CD4-positive, alpha-beta T cell (primary cell): ENCODE measurements at places on chromosomes 2 and 18. TPM values are rescaled to one million over a fixed set of nuclear protein-coding genes. Genes with fewer than 3 reads are reported as not detected.

DNA sequence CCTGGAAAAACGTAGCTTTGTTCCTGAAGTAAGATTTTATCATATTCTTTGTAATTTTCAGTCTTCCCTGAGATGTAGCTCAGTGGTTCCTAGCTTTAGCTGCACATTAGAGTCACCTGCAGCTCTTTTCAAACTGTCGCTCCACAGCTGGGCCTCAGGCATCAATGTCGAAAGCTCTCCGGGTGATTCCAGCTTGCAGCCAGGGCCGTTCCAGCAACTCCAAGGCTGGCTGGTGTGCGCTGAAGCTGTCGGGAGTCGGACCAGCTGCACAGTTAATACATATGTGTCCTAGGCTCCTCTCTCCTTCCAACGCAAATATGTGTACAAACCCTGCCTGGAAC, 609 bp upstream of the ZNF2 start:
- no peaks in the 10 kb centered on the region for H3K27me3 ChIP-seq
- H3K36me3 ChIP-seq = no peaks in the 10 kb centered on the region
- H3K27ac ChIP-seq = peak overlapping the region; percentile 92
- no peak for DNase-seq
- H3K4me3 ChIP-seq = peak overlapping the region; percentile 97

GRCh38 chr2:181441670-181442069, 15.5 kb upstream of the ITGA4 start:
- no peaks in the 10 kb centered on the region for H3K36me3 ChIP-seq
- H3K27ac ChIP-seq = no peak overlapping the region
- no peaks in the 10 kb centered on the region for H3K4me1 ChIP-seq
- DNase-seq = no peak
- no peaks in the 10 kb centered on the region for H3K27me3 ChIP-seq

- H3K36me3 ChIP-seq = no peaks in the 10 kb centered on the region
- peaks cover 14% of the 10 kb centered on the region for H3K4me1 ChIP-seq
- H3K4me3 ChIP-seq = peak within 1 kb of the TSS; percentile 16
- peaks cover 12% of the 10 kb centered on the region for H3K27me3 ChIP-seq
- DNase-seq = peak; percentile 24
Measured at GRCh38 chr2:9205963-9206948, at the start of gene ASAP2. Gene ASAP2, plus strand, starts transcription at chr2:9206812. Its CDS starts 293 bp downstream, at chr2:9207105.

DNA sequence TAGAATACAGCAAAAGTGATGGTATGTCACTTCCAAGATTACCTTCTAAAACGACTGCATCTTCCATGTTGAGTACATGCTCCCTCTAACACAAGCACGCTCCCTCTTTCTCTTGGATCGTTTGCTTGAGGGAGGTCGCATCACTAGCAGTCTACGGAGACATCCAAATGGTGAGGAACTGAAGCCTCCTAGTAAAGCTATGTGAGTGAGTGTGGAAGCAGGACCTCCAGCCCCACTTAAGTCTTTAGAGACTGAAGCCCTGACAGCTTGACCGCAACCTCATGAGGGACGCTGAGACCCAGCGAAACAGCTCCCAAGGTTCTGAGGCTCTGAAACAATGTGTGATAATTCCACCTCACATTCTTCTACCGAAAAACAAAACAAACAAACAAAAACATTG, 486.7 kb upstream of the GCFC2 start:
- DNase-seq = no peak
- H3K27ac ChIP-seq = no peak overlapping the region
- H3K4me3 ChIP-seq = no peak overlapping the region
- no peaks in the 10 kb centered on the region for H3K4me1 ChIP-seq

DNA sequence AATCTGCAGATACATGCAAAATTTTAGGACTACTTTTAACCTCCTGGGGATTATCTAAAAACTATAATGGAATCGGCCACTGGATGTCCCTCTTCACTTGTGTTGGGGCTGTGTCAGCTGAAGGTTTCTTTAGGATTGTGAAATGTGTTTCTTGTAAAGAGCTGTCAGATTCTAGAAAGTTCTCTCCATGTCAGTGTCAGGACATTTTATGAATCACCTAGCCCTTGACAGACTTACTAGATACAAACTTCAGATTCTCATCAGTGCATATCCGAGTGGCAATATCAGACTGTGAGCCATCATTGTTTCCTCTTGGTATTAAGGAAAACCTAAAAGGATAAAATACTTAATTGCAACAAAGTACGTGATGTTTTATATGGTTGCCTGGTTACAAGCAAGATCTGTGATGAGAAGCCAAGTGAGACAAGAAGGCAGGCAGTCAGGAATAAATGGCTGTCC, 107.3 kb downstream of the CPS1 start:
- H3K4me1 ChIP-seq = no peaks in the 10 kb centered on the region
- H3K4me3 ChIP-seq = no peak overlapping the region
- no peak for DNase-seq
- H3K27me3 ChIP-seq = no peaks in the 10 kb centered on the region
- H3K27ac ChIP-seq = no peak overlapping the region

- H3K27me3 ChIP-seq = no peaks in the 10 kb centered on the region
- H3K4me3 ChIP-seq = no peak overlapping the region
- H3K4me1 ChIP-seq = no peaks in the 10 kb centered on the region
Measured at GRCh38 chr2:179556425-179556824, 291.8 kb upstream of the SESTD1 start.

Gene TRPM8
- total RNA-seq = not detected

Gene MYO5B
- not detected for total RNA-seq
